ENCODE measurements at places on chromosomes 5 and 9.

DNA sequence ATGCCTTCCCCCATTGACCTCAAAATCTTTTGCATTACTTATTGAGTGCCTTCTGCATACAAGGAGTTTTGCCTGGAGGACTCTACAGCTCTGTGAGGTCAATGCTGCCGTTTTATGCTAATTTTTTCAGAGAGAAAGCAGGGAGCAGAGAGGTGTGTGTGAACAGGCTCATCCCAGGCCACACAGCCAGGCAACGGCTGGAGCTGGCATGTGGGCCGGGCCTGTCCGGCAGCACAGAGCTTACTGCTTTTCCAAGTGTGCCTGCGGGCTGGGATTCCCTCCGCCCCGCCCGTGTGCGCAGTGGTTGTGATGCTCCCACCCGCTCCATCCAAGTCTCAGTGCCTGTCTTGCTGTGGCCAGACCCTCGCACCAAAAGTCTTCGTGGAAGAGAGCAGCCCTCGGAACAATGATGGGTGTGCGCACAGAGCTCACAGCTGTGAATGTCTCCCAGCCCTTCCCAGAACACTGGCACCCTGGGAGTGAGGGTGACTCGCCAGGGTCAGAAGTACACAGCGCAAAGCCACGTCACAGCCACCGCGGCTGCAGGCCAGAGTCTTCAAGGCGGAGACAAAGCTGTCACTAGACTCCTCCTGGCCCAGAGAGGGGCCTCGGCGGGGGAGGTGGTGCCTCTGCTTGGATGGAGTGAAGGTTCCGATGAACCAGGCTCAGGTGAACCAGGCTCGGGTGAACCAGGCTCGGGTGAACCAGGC is 82.8 kb downstream of the COL5A1 start:
- DNase-seq: no peak

DNA sequence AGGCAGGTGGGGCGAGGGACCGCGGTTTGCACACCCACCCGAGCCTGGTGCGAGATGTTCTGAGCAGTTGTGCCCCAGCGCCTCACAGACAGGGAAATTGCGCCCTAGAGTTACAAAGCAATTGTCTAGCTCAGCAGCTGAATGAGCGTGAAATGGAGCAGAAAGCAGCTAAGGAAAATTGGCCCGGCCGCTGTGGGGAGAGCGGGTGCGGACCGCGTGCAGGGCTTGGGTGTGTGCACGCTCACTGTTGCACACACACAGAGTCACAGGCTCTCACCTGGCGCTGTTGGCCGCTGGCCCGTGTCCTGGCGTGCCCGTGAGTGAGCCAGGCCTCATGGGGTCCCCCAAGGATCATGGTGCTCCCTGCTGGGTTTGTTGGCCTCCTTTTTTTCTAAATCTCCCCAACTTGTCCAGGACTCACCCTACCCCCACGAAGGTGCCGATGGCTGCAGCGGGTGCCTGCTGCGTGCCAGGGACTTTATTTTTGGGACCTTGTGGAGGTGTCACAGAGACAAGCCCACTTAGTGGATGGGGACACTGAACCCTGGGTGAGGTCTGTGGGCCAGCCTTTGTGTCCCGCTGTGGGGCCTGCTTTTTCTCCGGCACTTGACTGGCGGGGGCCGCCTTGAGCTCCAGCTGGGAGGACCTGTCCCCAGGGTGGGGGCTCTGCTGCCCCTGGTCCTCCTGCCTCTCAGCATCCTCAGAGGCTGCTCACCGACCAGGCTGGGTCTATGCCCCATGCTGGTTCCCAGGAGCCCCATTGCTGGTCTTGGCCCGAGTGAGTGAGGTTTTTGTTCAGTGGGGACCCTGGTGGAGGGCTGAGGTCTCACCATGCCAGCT is 5.2 kb downstream of the RXRA start:
- no peak for DNase-seq

- DNase-seq: peak; percentile 72
Observed at GRCh38 chr5:134547579-134547978, 22.1 kb downstream of the JADE2 start.

- DNase-seq: no peak
Observed at GRCh38 chr5:127601111-127601510, 47.8 kb upstream of the CTXN3 start.

GRCh38 chr5:158413122-158413680 is 554.3 kb upstream of the CLINT1 start:
- DNase-seq: no peak

GRCh38 chr9:91676046-91676445 is 252.4 kb upstream of the NFIL3 start:
- no peak for DNase-seq

DNA sequence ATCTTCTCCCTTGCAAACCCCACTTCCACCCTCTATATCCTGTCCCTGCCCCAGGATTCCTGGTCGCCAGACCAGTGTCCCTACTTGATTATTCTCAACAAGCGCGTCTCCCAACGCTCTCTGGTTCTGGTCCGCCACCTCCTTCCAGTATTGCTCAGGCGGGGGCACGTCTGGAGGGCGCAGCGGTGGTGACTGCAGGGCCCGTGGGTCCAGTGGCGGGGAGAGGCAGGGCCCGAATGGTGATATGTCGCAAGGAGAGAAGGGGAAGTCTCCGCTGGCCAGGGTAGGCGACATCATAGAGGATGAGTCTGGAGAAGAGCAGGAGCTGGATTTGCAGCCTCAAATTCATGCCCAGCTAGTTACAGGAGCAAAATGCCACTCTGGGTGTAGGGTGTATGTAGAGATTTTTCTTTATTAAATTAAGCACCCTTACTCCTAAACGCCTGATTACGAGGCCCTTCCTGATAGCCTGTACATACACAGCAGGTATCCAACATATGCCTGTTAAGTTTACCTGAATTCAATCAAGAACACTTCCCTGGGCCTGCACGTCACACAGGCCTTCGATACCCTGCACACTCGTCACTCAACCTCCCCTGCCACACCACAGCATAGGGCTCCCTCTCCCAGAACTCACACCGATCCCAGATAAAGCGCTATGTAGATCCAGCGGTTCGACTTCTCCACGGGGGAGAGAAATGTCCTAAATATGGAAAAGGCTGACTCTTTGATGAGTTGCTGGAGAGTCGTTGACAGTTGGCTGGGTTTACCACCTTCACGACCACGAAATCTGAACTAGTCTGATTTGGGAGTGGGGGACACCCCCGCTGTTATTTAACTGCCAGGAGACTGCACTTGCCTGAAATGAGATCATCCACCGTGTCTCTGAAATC is 4.8 kb downstream of the MCIDAS start:
- DNase-seq: no peak
